ENCODE measurements at places on chromosomes 16 and 17. TPM values are rescaled to one million over a fixed set of nuclear protein-coding genes. Genes with fewer than 3 reads are reported as not detected.
A peak's percentile ranks its signal among the peaks of the same experiment; 100 is the strongest.

GRCh38 chr17:37174205-37174604 is 201.6 kb upstream of the C17orf78 start:
- peak; percentile 70 for DNase-seq

DNA sequence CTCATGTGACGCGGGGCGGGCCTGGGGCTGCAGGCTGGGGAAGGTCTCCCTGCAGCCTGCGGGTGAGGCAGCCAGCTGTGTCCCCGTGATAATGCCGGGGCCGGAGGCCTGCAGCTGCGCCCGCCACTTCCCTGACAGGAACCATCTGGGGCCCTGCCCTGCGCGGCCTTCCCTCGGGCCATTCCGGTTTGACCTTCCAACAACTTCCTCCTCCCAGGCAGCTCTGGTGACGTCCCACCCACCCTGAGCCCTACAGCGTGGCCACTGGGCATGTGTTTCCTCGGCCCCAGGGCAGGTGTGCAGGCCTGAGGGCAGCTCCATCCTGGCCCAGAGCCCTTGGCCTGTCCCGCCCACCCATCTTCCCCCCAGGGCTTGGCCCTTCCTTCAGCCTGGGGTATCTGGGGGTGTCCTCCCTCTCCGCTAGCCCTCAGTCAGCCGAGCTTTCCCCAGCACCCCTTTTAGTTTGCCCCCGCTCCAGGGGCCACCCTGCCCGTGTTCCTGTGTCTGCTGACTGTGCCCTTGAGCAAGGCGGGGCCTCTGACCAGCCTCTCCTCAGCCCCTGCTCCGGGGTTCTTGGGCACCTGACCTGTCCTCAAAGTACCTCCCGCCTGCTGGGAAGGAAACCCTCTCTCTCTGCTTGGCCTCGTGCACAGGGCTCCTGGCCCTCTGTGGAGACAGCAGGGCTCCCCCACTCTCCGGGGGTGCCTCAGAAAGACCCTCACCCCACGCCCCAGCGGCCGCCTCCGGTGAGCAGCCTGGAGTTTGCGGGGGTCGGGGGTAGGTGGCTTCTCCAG is at the start of gene CBFA2T3:
Gene CBFA2T3, minus strand, starts transcription at position 190 of the 794 bp plus-strand sequence. CDS start 400 bp downstream, outside the sequence.
- DNase-seq = no peak

DNA sequence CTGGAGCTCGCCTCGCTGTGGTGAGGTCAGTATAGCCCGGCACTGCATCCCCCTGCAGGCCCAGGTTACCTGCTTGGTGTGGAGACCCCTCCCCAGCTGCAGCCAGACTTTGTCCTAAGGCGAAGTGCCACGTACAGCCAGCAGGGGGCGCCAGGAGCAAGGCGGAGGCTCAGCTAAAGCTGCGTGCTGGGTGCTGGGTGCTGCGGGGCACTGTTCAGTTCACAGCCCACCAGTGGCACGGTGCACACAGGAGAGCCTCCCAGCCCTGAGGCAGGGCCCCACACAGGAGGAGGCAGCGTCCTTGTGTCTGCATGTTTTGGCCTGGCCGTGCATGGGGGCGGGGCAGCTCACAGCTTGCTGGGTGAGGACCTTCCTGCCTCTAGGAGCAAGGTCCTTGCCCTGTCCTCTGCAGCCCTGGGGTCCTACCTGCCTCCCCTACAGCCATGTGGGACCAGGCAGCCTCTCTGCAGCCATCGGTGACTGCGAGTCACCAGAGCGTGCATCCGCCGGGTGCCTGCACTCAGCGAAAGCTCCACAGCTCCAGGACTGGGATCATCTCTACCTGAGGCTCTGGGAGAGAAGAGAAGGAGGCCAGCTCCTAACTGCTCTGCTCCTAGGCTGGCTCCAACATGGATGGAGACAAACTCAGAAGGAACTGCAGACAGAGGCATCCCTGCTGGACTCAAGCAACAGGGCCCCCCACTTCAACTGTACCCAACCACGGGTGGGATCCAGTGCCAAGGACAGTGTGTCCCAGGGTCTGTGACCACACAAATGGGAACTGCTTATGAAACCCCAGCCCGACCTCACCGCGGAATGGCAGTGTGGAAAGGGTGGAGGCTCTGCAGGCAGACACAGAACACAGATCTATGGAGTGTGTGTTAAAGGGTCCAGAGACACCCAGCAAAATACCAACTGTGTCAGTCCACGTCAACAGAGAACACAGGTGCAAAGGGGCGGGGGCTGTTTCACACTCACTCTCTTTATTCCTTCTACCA is 19.0 kb downstream of the SLC7A5 start:
- DNase-seq = no peak

GRCh38 chr16:28040039-28040438 is 23.5 kb downstream of the GSG1L start:
- no peak for DNase-seq

- DNase-seq = no peak
Observed at GRCh38 chr16:85912211-85912974, 13.4 kb downstream of the IRF8 start.

- DNase-seq = no peak
Observed at GRCh38 chr17:34672176-34672785, 92.9 kb downstream of the TMEM132E start.

DNA sequence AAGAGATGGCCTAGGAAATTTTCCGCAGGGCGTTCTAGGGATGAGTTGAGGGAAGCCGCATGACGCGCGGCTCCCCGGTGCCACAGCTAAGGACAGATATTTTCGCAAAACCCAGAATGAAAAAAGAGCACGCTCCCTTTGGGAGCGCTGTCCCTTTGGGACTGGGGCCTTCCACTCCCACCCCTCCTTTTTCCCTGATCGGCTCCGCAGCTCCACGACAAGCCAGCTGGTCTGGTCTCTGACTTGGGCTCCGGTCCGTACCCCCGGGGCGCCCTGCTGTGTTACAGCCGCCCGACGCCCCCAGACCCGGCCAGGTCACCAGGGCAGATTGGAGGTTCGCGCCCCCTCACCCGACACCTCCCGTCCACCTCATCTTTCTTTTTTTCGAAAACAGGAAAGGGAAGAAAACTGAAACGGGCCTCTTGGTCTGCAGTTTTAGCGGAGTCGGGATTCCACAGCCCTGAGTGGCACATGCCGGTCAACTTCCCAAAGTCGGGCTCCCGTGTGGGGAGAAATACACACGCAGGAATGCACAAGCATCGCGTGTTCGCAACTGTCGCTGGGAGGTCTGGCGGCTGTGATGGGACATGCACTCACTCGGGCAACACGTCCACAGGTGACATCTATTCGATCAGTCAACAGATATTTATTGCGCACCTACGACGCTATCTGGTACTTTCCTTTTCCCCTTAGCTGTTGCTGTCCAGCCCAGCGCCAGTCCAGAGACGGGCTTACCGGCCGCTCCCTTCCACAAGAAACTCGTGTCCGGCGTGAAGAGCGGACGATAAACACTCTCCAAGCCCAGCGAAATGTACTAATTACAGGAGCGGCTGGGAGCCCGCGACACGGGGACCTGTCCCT is 3.9 kb upstream of the SOX9 start:
- DNase-seq = no peak

DNA sequence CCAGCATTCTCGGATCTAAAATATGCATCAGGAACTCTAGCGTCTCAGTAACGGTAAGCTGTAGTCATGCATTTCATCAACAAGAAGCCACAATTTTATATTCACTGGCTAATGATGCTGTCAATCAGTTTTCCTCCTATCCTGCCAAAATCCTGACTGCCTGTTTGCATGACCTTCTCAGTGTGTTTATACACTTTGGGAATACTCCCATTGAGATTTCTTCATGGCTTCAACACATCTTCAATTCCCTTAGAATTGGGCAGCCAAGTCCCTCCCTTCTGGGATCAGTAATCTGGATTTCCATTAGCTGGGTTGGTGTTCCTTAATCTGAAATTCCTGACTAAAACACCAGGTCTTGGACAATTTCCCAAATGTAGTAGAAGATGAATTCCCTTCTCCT is 348.9 kb upstream of the DYNLRB2 start:
- no peak for DNase-seq

DNA sequence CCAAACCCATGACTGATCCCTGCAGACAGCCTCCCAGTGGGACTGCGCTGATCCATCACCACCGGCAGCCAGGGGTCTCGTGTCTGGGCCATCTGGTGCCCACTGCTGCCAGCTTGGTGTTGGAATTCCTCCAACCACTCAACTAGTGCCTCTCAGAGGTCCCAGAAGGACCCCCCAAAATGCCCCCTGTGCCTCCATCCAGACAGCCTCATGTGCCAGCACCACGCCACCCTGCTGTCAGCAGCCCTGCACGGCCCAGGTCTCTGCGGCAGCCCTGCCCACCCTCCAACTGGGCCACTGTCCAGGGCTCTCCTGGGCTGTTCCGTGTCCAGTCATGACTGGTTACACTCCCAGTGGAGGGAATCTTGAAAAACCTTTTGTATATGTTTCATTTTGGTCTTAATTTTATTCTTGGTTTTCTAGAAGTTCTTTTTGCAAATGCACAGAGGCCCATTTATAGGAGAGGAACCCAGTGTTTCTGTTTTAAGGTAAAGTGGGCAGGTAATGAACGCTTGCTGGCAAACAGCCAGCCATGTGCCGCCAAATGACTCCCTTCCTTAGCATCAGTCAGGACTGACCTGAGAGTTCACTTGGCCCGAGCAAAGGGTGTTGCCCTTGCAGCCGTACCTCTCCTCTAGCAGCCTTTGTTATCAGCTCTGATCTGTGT is 34.6 kb downstream of the GRIN2C start:
- no peak for DNase-seq

- DNase-seq = no peak
Observed at GRCh38 chr17:81994593-81995462, 17.4 kb downstream of the ASPSCR1 start.

- DNase-seq = no peak
Observed at GRCh38 chr17:64777415-64778239, 115.5 kb upstream of the SMURF2 start.

DNA sequence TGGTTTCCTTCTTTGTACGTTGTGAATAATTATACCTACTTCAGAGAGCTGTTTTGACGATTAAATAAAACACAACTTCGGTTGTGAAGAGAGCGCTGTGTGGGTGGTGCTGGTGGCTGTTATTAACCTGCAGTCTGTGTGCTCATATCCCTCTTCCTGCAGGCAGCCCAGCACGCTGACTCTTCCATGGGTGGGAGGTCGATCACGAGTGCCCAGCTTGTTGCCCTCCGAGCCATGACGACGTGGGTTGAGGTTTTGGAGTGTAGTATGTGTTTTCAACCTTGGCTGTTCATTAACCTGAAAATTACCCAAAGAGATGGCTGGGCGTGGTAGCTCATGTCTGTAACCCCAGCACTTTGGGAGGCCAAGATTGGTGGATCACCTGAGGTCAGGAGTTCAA is 11.3 kb upstream of the GCSH start:
- no peak for DNase-seq

GRCh38 chr17:55441544-55441943 is 19.9 kb upstream of the MMD start:
- no peak for DNase-seq

DNA sequence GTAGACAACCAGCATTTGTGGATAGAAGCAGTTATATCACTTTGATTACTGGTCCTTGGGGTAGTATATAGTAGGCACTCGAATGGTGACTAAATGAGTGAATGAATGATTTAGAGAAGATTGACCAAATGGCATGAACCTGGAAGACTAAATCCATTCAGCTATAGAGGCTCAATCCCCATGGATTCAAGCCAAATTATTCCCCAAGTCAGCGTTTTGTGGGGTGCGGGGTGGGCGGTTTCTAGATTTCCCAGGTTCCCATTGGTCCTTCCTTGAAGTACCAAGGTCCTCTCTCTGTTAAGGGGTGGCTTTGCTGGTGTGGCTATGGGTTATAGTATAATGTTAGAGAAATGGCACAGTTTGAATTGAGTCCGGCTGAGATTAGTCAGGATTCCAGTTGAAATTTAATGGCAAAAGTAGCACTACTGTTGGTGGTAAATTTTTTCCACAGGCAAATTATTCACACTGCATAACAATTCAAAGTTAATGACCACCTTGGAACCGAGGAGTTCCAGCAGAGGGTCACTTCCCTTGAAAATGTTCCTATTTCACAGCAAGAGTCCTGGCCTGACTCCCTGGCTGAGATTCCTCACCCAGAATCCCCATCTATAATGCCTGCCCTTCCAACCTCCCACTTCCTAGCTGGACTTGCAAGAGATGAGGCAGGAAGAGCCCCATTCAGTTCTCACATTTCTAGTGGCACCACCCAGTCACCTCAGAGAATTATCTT is 27.7 kb downstream of the PCTP start:
- no peak for DNase-seq

DNA sequence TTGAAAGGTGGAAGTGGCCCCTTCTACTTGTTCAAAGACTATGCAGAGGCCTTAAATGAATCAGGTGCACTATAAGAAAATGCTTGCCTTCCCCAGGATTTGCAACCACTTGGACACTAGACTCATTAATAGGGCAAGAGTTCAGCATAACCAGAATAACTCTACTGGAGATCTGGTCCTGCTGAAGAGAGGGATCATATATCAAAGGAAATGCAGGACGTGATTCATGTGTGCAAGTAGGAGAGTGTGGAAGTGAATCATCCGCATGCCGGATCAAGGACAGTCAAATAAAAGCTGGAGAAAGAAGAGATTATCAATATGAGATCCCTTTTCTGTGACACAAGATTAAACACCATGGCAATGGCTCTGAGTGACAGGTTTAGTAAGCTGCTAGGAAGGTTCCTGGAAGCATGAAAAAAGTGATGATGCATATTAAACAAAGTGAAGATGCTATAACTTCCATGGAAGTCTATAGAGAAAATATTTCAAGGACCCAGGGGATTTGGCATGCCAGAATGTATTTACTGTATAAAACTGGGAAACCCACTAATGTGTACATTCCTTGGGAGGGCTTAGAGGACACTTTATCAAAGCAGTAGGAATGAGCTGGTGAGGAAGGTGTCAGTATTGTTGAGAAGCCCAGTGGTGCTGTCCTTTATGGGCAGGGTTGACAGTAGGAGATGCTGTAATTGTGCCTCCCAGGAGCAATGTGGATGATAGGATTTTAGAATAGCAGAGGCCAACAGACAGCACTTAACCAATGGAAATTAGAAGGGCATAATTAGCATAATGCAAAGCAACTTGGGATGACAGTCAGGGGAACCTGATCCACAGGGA is 133.1 kb downstream of the ABCA8 start:
- peak; percentile 78 for DNase-seq

- DNase-seq = no peak
Observed at GRCh38 chr17:55171634-55172328, 93.0 kb upstream of the HLF start.

CD2BP2 gene
- 48.5 TPM for polyA plus RNA-seq

ZNF232 gene
- polyA plus RNA-seq = 5.1 TPM

CALB2 gene
- polyA plus RNA-seq = 10.1 TPM

DBNDD1 gene
- polyA plus RNA-seq = 43.8 TPM

SCNN1G gene
- polyA plus RNA-seq = 0.03 TPM
